ENCODE measurements at places on chromosomes 12 and 14.

GRCh38 chr14:100054316-100055075 is 10.7 kb upstream of the EVL start:
- DNase-seq = no peak

DNA sequence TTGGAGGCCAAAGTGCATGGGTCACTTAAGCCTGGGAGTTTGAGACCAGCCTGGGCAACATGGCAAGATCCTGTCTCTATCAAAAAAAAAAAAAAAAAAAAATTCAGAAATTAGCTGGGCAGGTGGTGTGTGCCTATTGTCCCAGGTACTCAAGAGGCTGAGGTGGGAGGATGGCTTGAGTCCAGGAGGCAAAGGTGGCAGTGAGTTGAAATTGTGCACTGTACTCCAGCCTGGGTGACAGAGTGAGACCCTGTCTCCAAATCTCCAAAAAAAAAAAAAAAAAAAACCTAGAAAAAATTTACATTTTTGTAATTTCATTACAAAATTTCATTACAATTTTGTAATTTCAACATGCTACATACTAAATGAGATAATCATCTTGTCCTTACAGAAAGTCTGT is 42.7 kb downstream of the SYNE2 start:
- no peak for DNase-seq

DNA sequence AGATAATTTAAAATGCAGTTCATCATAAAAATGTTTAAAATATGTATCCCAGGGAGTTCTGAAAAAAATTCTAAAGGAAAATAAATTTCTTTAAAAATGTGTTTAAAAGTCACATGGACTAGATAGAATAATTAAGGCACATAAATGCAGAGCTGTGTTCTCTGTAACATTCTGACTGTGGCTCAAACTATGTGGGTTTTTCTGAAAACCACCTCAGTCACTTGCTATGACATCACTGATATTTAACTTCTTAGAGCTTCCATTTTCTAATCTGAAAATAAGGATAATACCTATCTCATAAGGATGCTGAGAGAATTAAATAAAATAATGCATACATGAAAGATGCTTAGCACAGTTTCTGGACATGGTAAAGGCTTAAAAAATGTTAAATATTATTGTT is 107.3 kb downstream of the SLC41A2 start:
- DNase-seq = no peak

- no peak for DNase-seq
Observed at GRCh38 chr14:78131616-78132015, 38.6 kb upstream of the NRXN3 start.

- no peak for DNase-seq
Observed at GRCh38 chr14:69073429-69073828, 79.5 kb downstream of the DCAF5 start.

- no peak for DNase-seq
Observed at GRCh38 chr12:105382771-105383622, 52.5 kb downstream of the C12orf75 start.

- no peak for DNase-seq
Observed at GRCh38 chr12:53975064-53975471, 314 bp upstream of the HOTAIR start.

DNA sequence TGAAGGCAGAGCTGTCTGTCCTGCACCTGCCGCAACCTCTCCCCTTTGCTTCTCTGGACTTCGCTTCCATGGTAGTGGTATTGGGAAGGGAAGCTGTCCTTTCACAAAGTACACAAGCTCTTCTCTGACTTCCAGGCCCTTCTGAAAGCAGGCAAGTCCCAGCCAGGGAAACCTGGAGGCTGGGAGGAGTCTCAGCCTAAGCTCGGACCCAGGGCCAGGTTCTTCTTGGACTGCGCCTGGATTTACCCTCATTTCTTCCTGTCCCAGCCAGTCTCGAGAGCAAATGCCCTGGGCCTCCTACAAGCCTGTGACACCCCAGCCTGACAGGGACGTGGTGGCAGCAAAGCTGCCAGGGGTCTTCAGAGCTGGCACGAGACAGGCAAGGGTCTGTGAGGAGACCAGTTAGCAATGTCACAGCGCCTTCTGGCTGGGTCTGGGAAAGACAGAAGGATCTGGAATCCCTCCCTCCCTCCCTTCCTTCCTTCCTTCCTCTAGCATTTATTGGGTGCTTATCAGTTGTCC is 22.4 kb downstream of the ISCA2 start:
- DNase-seq = no peak

GRCh38 chr12:98618952-98619351 is 25.5 kb downstream of the SLC25A3 start:
- no peak for DNase-seq

DNA sequence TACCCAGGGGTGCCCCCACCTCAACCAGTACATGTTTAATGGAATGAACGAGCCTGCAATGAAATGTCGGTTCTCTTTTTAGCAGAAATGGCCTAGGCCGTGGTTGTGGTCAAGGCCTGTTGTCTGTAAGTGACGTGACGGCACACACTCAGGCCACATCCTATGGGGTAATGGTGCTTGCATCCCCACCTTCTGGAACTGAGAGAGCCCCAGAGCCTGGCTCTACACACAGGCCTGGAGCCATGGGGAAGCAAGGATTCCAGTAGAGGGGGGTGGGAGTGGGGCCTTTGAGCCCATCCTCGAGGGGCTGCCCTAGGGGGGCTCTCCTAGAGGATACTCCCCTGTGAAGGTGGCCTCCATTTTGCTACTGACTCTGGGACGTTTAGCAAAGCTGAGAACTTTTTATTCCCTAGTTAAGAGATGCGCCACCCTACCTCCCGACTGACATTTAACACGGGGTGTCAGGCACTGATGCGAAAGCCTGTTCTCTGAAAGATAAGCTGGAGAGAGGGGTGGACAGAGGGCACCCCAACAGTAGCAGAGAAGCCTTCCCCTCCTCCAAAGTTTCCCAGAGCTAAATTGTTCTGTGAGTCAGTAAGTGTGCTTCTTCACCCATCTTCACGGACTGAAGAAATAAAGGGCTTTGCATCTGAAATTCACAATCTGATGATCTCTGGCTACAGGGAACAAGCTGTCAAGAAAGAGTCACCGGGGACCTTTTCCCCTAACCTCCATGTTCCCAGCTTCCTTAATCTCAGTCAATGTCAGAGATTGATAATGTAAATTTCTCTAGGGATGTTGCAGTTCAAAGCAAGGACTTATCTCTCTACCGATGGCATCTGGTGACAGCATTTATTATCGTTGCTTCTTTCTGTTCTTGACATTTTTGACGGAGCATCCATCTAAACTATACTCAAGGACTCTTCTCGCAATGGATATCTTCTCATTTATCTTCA is 6.8 kb downstream of the RIN3 start:
- DNase-seq = no peak

DNA sequence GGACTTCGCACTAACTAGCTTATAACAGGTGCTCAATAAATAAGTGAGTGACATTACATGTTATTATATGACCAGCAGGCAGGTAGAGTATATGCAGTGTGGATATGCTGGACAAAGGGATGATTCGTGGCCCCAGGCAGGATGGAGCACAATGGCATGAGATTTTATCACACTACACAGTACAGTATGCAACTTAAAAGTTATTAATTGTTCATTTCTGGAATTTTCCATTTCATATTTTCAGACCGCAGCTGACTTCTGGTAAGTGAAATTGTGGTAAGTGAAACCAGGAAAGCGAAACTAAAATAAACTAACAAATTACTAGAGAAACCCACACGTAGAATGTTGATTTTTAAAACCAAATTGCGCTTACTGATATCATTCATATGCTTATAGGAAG is 3.3 kb downstream of the PARP11 start:
- DNase-seq = no peak

DNA sequence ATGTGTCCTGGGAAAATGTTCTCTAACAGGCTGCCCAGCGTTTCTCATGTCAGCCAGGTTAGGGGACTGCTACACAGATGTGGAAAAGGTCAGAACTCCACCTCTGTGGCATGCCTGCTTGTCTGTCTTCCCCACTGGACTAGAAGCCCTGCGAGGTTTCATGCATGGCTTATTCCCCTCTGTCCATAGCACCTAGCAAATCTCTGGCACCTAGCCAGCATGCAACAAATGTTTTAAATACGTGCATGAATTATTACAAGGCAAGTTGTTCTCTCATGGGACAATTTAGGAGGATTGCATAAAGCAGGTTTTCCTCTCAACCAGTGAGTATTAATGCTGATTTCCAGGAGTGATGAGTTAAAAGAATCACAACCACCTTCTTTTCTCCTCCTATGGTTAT is 21.4 kb upstream of the KCNK13 start:
- no peak for DNase-seq

DNA sequence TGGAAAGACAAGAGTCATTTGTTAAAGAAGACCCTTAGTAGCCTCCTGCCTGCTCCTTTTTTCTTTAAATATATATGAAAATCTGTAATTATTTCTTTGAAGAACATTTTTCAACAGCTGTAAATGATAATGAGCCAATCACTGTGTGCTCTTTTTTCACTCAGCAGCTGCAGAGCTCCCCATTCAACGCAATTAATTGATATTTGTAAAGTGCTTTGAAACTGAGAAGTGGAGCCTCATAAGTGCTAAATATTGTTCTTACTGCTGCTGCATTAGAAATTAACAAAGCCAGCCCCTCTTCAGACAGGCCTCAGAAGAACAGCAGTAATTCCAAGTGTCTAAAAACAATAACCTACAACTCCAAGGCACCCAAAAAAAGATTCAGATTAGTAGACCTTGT is 224.3 kb downstream of the GXYLT1 start:
- DNase-seq = no peak

- no peak for DNase-seq
Observed at GRCh38 chr12:15428632-15429031, 106.3 kb downstream of the PTPRO start.

DNA sequence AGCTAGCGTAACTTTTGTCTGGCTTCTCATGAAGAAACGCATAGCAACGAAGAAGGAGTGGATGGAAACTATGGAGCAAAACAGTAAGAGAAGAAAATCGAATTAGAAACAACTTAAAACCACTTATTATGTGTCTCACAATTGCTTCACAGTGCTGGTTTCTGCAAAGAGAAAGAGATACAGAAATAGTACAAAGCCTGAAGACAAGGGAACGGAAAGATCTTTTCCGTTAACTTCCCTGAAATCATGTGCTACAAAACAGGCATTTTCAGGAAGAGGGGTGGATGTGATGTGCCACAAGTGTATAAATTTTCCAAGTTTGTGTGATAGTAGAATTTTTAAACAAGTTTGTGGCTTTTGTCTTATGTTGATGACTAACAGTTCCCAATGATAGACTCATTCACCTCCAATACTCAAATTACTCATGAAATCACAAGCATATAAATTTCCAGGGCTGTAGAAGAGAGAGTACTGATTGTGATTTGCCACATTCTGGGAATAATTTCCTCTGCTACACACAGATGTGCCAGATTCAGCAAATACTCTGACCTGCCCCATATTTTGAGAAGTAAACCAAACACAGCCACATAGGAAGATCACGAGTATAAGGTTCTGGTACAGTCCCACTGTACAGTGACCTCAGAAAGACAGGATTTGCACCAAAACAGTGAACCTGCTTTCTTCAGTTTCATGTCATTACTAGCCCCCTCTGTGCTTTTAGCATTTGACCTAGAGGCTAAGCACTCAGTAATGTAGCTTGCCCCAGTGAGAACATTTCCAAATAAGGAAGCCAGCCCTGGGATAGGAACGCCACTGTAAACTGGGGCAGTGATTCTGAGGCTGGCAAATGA is 41.4 kb upstream of the PPFIA2 start:
- no peak for DNase-seq

- no peak for DNase-seq
Observed at GRCh38 chr12:67659292-67659691, 10.7 kb downstream of the DYRK2 start.

GRCh38 chr12:8108808-8109398 is 14.5 kb upstream of the CLEC4A start:
- peak; percentile 5 for DNase-seq

DNA sequence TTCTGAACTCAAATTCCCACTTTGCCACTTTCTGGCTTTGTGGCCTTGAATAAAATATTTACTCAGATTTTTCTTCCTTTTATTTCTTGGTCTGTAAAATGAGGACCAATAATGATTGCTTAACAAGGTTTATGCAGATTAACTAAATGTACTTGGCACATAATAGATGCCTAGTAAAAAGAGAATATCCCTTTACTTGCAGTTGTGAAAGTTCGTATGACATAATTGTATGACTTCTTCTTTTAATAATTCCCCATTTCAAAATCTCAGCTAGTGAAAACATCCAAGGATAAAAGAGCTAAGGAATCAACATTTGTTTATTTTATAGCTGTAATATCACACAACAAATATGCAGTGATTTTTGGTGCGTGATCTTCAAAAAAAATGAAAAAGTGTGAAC is 215.6 kb upstream of the ATP2B1 start:
- no peak for DNase-seq

GRCh38 chr12:59600171-59600570 is 4.3 kb downstream of the SLC16A7 start:
- no peak for DNase-seq

DNA sequence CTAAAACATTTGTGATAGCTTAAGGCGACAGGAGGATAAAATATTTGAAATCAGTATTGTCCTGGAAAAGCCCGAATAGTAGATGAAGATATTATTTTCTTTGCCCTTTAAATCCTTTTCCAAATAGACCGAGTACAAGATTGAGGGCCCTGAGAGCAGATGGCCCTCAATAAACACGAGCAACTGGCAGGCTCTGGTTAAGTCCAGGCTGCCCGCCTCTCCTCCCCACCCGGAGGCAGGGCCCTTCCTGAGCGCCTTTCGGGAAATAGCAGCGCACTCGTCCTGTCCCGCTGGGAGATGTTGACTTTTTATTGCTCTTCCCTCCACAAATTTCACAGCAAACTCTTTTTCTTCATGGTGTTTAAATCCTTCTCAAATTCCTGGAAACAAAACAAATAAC is 50.8 kb upstream of the MAX start:
- no peak for DNase-seq

DNA sequence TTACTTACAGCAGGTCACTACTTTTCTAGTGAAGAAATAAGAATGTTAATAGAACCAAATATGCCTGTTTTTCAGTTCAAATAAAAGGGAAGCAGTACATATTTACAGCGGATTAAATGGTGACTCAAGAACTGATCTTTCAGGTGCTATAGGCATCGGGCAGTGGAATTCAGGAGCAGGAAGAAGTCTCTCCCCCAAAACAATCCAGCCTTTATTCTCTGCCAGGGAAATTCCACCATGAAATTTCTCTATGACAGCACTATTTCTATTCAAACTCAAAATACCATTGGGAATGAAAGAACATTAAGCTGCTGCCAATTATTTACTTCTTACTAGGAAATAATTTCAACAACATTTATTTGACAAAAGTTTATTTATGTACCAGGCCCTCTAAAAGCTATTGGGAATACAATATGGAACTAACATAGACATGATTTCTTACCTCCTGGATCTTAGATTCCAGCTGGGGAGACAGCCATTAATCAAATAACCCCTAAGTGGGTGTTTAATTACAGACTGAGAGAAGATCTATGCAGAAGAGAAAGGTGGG is 60.3 kb upstream of the KRR1 start:
- DNase-seq = no peak

DNA sequence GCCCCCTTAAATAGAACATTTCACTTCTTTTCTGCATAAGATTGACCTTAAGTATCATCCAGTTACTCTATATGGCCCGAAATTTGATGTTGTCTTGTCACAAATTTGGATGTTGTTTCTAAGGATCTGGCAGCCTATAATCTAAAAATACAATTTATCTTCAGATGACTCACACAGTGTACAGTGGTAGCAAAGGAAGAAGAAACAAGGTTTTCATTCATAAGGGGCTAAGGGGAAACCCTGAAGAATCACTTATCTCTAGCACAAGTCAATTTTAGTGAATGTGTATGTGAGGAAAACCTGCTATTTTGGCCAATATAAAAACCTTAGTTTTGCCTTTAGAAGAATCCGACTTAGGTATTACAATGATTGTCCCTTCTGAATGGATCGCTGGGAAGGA is 606.3 kb upstream of the LRFN5 start:
- DNase-seq = no peak

- no peak for DNase-seq
Observed at GRCh38 chr12:96486751-96487613, 2.4 kb upstream of the CFAP54 start.
